Esophagus squamous epithelium (tissue), 5 donors: ENCODE measurements at places on chromosomes 5 and 9.

DNA sequence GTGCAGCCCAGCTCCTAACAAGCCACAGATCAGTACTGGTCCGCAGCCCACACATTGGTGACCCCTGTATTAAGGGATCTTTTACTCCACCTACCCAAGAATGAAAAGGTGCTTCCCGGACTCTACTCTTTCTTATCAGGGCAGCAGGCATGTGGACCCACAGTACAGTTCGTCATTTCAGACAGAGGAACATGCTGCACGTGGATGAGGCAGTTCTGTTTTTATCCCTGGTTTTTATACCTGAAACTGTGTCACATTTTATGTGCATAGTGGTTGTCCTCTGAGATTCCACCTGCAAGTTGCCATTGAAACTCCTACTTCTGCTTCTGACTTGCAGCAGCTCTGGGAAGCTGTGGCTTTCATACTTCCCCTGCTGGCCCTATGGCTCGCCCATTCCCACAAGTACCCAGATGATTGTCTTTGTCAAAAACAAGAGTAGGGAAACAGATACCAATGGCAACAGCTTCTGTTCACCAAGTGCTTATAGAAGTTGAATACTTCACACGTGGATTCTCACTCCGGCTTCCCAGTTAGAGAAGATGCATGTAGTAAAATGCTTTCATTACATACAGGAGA lies 208.0 kb downstream of the TRIO start:
- DNase-seq = no peak

- DNase-seq = no peak
These were observed 321.2 kb downstream of the CDH12 start for GRCh38 chr5:22531986-22532385.

DNA sequence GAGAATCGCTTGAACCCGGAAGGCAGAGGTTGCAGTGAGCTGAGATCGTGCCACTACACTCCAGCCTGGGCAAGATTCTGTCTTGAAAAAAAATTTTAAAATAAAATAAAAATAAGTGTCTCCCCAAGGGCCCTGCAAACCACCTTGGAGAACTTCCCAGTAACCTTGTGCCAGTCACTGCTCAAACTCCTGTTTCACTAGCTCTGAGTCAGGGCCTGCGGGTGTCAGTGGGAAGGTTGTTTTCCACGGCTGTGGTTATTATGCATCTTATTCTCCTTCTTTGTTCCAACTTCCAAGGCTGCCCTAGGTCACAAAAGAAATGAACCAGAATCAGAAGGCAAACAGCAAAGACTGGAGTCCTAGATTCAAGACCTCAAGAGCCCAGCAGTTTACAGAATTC lies 246.7 kb downstream of the ADAMTSL1 start:
- no peak for DNase-seq

DNA sequence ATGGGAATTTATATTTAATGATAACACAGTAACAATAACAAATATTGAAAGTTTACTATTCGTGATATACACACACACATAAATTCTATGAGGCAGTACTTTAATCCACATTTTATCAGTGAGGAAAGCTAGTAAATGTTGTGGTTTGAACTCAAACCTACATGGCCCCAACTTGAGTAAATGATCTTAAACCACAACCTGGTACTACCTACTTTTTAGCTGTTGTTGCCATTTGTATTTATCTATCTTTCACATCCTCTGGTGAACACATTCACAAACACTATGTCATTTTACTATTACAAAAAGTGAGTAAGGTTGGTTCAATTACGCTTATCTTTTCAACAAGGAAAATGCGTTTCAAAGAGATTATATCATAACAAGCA lies 186.1 kb downstream of the SMC2 start:
- DNase-seq = no peak

- DNase-seq = no peak
These were observed 53.0 kb downstream of the PCDH1 start for GRCh38 chr5:141825241-141825671.

DNA sequence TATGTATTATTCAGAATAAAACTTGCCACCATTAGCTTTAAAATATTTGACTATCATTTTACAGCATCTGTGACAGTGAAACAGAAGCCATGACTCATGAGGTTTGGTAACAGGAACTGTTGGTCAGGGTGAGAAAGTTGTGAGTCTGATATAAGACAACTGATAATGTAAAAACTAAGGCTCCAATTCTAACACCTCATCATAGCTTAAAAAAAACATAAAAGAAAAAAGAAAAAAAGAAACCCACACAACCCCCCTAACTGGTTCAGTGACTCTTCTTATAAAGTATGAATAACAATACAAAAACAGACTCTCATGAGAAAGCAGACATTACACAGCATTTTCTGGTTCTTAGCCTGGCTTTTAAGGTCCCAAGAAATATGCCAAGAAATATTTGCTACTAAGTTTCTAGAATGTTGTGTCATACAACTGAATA lies 85.8 kb downstream of the MRPS27 start:
- DNase-seq = no peak
